Left renal pelvis (tissue), 4 donors: ENCODE measurements at places on chromosomes 3 and 15. TPM values are rescaled to one million over a fixed set of nuclear protein-coding genes. Genes with fewer than 3 reads are reported as not detected.
A peak's percentile ranks its signal among the peaks of the same experiment; 100 is the strongest.

DNA sequence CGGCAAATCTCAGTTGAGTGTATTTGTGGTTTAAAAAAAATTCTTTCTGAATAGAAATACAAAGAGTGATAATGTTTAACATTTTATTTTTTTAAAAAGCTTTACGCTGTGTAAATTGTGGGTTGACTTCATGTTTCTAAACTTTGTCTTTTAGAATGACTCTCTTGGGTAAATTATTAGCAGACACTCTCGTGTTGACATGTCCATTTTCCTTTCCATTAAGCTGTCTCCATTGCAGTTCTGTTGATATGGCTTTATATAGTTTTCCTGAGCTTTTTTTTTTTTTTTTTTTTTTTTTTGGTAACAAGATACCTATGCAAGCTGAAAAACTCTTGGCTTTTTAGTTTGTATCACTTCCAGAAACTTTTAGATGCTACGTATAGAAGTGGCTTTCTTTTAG is 92.6 kb downstream of the IGF1R start:
- DNase-seq = no peak

- DNase-seq = no peak
Measured at GRCh38 chr3:197533927-197534725, 21.6 kb downstream of the BDH1 start.

GRCh38 chr3:186165331-186165730 is 56.4 kb upstream of the ETV5 start:
- no peak for DNase-seq

- DNase-seq = no peak
Measured at GRCh38 chr15:41778521-41778920, 4.2 kb downstream of the MAPKBP1 start.

- DNase-seq = peak; percentile 33
Measured at GRCh38 chr15:80494351-80494751, 90.2 kb downstream of the ARNT2 start.

- DNase-seq = no peak
Measured at GRCh38 chr15:83747050-83747717, 93.3 kb downstream of the ADAMTSL3 start.

GRCh38 chr3:172182797-172183196 is 143.4 kb downstream of the FNDC3B start:
- DNase-seq = no peak

Gene SMCO1
- polyA plus RNA-seq = not detected

Gene TMF1
- 51.6 TPM for polyA plus RNA-seq

Gene CLRN1
- not detected for polyA plus RNA-seq
